Globus pallidus (tissue), 1 donor: ENCODE measurements at places on chromosomes 5 and 9.

- no peak for DNase-seq
These were observed 24.5 kb upstream of the SARDH start for GRCh38 chr9:133762488-133763271.

GRCh38 chr9:124394596-124394995, 20.6 kb downstream of the PSMB7 start:
- no peak for DNase-seq

DNA sequence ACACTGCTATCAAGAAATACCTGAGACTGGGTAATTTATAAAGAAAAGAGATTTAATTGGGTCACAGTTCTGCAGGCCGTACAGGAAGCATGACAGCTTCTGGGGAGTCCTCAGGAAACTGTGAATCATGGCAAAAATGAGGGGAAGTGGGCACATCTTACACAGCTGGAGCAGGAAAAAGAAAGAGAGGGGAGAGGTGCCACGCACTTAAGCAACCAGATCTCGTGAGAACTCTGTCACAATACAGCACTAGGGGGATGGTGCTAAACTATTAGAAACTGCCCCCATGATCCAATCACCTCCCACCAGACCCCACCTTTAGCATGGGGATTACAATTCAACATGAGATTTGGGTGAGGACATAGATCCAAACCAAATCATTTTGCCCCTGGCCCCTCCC, 105.5 kb upstream of the CPLX2 start:
- no peak for DNase-seq

- DNase-seq: no peak
These were observed 304.9 kb downstream of the TMEM167A start for GRCh38 chr5:82772281-82772680.

- no peak for DNase-seq
These were observed 70.5 kb upstream of the RAI14 start for GRCh38 chr5:34585601-34586104.

DNA sequence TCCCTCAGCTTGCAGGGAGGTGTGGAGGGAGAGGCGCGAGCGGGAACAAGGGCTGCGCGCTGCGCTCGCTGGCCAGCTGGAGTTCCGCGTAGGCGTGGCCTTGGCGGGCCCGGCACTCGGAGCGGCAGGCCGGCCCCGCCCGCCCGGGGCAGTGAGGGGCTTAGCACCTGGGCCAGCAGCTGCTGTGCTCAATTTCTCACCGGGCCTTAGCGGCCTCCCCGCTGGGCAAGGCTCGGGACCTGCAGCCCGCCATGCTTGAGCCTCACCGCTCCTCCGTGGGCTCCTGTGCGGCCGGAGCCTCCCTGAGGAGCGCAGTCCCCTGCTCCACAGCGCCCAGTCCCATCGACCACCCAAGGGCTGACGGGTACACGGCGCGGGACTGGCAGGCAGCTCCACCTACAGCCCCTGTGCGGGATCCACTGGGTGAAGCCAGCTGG, 1516.4 kb downstream of the EFNA5 start:
- no peak for DNase-seq

- no peak for DNase-seq
These were observed 30.7 kb downstream of the RAI14 start for GRCh38 chr5:34686762-34687268.

DNA sequence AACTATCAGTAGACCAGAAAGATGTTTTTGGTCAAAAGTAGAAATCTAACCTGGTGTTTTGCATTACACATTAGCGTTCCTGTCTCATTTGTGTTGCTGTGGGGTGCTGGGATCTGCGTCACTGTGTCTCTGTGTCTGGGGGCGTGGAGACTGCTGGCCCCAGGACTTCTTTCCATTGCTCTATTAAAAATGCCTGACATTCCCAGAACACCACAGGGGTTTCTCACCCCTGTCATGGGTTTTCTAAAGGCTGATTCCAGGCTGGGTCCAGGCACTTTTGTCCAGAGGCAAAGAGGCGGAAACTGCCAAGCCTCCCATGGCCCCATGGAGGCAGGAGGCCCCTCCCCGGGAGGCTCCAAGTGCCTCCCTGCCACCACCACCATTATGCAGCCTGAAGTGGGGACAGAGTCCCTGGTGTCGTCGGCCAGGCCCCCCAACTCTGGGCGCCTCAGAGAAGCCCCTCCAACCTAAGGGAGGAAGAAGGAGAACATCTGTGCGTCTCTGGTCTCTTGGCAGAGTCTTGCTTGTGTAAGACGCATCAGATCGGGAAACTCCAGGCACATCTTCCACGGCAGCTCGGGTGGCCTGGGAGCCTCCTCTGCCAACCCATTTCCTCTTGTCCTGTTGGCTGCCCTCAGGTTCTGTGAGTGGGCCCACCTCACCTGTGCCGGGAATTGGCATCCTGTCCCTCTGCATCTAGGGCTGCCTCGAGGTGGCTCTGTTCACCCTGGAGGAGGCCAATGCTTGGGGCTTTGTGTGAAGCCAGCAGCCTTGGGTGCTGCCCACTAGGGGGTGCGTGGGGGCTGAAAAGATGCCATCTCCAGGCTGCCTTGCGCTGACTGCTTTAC, 13.8 kb upstream of the PLEKHG4B start:
- DNase-seq: no peak

DNA sequence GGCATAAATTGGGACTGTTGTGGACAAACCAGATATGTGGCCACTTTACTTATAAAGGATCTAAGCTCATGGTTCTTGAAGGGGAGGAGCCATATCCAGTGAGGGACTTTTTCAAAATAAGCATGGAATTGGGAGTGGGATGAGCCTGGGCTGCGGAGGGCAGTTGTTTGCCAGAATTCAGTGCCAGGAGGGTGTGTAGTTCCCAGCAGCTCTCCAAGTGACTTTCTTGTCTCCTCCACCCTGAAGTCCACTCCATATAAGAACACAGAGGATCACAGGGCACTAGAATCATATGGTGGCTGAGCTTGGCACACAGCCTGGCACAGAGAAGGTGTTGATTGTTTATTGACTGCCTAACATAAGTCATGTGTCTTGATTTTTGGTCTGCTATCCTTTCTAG, 121.1 kb downstream of the CAVIN4 start:
- DNase-seq: no peak

DNA sequence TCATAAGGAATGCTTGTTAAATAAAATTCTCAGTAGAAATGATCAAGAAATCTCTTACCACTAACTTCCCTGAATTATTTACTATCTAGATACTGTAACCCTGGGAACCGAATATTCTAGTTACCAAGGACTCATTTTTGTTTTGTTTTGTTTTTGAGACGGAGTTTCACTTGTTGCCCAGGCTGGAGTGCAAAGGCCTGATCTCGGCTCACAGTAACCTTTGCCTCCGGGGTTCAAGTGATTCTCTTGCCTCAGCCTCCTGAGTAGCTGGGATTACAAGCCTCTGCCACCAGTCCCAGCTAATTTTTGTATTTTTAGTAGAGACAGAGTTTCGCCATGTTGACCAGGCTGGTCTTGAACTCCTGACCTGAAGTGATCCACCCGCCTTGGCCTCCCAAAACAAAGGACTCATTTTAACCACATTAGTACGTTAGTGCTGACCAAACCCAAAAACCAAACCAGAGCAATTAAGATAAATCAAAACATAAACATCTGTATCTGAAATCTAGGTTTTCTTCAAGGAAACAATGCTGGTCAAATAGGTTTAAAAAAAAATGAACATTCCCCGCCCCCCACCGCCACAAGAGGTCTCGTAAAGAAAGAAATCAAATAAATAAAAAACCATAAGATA, 3.7 kb downstream of the TXN start:
- DNase-seq: no peak
